Stimulated activated CD4-positive, alpha-beta T cell treated with anti-CD3 and anti-CD28 coated beads, Interleukin-15, amount 100 ng/mL, for 24 hours (primary cell): ENCODE measurements at places on chromosomes 12 and 14.

DNA sequence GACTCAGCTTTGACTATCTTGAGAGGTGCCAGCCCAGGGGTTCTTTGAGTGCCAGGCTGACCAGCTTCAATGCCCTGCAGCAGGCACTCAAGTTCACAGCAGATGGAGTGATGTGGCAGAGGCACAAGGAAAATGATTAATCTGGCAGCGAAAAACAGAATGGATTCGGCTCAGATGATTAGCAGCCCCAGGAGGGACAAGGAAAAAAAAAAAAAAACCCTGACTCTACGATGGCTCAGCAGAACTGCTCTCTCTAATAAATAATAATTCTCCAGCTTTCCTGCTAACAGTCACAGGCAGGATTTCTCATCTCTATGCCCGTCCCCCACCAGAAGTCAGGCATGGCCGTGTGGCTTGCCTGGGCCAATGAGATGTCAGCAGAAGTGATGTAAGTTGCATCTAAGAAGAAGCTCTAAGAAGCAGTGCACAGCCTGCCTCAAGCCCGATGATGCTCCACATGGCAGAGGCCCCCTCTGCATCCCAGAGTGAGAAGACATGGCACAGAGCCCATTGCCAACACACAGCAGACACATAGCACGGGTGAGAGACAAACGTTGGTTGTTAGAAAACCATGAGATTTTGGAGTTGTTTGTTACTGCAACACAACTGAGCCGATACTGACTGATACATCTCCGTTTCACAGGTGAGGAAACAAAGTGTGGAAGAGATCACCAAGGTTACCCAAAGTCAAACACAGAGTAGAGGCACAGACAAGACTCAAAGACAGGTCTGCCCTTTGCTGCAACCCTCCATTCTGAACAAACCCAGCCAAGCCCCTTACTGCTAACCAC lies 111.0 kb downstream of the SCARB1 start:
- DNase-seq, result no peak

DNA sequence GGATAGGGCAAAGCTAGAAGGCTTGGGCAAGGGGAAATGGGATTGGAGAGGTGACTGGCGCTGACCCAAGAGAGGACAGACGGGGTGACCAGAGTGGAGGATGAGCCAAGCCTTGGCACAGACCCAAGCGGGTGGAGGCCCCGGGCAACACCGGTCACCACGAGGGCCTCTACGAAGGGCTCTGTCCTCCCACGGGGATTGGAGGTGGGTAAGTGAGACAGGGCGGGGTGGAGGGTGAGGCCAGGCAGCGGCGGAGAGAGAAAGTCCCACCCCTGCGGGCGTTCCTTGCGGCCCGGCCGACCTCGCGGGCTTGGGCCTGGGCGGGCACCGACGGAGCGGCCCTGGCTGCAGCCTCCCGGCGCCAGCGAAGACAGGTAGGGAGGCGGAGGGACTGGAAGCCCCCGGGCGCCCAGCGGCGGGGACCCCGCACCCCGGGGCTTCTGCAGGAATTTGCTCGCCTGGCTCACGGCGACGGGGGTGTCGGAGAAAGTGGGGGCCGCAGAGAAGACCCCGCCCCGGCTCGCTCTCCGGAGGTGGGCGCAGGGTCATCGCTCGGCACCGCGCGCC lies at the start of gene PAPLN:
PAPLN (plus strand) TSS at position 288 of the 567 bp plus-strand sequence. CDS start 2,273 bp downstream, outside the sequence.
- DNase-seq, result peak; percentile 26

DNA sequence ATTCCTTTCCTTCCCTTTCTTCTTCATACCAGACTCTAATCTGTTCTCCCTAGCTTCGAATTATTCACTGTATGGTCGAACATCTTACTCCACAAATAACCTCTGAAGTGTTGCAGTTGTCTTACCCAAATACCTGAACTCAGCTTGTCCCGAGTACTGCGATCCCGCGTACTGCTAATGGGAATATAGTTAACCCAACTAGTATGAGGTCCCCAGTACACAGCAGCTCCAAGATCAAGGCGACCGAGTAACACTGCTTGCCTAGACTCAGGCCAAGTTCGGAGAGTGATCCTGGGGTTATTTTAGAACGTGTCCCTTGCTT lies 462 bp upstream of the ETNK1 start:
- no peak for DNase-seq

DNA sequence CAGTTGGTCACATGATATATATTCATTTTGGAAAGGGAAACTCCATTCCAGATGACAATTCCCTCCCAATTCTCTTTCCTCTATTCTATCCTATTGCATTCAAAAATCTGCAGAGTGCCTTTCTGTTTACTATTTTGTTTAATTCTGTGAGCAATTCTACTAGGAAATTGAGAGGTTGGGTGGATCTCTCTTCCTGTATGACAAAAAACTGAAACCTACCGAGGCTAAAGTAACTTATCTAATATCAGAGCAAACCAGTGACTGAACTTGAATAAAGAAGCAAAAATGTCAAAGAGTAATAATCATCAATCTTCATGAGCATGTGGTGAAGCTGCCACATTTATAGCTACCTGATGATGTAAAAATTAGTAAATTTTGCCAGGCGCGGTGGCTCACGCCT lies 16.6 kb upstream of the ACTN1 start:
- no peak for DNase-seq

- DNase-seq, result no peak
Observed at GRCh38 chr14:72480464-72481243, 413.2 kb downstream of the DPF3 start.

DNA sequence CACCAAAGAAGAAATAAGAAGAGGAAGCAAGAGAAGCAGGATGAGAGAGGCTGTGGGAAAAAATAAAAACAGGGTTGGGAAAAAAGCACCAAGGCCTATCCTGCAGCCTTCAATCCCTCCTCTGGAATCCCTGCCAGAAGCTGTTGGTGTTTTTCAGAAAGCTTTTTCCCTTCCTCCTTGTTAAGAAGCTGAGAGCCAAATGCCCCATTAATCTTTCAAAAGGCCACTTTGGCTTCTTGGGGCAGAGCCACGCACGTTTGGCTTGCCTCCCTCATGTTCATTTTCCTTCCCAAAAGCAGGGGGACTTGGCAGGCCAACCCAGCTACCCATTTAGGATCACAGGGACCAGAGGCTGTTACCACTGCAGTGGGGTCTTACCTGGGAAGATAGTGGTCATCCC lies 365.3 kb downstream of the NUAK1 start:
- no peak for DNase-seq

GRCh38 chr14:54348001-54348611 lies 48.7 kb upstream of the CDKN3 start:
- DNase-seq, result no peak

DNA sequence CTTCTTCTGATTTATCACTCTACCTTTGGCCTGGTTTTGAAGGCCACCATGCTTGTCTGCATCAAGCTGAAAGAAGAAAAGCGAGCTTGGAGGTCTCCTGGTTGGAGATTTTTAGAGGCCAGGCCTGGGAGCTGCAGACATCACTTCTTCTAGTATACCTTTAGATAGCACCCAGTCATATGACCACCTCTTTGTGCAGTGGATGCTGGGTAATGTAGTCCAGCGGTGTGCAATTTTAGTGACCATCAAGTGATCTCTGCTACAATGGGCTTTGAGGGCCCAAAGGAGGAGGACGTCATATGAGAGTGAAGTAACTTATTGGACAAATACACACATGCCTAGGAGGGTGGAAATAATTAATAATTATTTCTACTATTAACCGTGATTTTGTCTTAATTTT lies 15.2 kb upstream of the WNT5B start:
- no peak for DNase-seq

DNA sequence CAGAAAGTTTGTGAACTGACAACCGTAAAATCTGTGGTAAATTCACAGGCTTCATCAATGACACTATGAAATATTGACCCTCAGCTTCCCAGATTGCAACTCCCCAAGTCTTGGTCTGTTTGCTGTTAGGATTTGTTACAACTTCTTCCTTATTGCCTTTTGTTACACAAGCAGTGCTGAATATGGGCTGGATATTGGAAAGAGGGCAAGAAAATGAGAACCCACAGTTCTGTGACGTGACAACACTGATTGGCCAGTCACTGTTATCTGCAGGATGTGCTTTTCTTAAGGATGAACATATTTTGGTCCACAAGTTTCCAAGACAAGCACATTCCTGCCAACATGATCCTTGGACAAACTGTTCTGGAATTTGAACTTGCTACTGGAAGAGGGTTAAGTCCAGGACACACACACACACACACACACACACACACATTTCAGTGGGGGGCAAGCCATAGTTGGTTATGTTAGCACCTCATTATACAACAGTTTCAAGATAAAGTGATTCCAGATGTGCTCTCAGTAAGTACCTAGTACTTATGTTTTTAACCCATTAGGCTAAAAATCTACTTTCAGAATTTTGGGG lies 16.6 kb upstream of the SLC38A2 start:
- no peak for DNase-seq

GRCh38 chr12:26029736-26030022 lies 71.2 kb downstream of the RASSF8 start:
- DNase-seq, result no peak

GRCh38 chr12:10186299-10186698 lies 7.5 kb downstream of the TMEM52B start:
- DNase-seq, result no peak

- DNase-seq, result no peak
Observed at GRCh38 chr14:93543766-93544165, 113.0 kb downstream of the UNC79 start.
